T-helper 1 cell treated with Interleukin-12 subunit alpha and Interleukin-12 subunit beta and Interleukin-4 antibody, amounts not matched to agents 30 ng/mL and 1 ng/mL, for 36 hours (primary cell): ENCODE measurements at places on chromosomes 3 and 15. TPM values are rescaled to one million over a fixed set of nuclear protein-coding genes. Genes with fewer than 3 reads are reported as not detected.

NR1D2 gene
- 5.1 and 5.5 TPM in 2 replicates for total RNA-seq

CDHR4 gene
- 0.20 and 0.22 TPM in 2 replicates for total RNA-seq

IQCF5 gene
- not detected in 2 replicates for total RNA-seq

CCDC13 gene
- total RNA-seq = 0.20 and 0.54 TPM in 2 replicates

WDR93 gene
- total RNA-seq = not detected in 2 replicates

MEX3B gene
- 0.44 and 0.66 TPM in 2 replicates for total RNA-seq

C2CD4B gene
- 0.17 and 0.24 TPM in 2 replicates for total RNA-seq

CDCP1 gene
- total RNA-seq = 2.1 and 2.7 TPM in 2 replicates
